ENCODE measurements at places on chromosomes 11 and 22. TPM values are rescaled to one million over a fixed set of nuclear protein-coding genes. Genes with fewer than 3 reads are reported as not detected.

DNA sequence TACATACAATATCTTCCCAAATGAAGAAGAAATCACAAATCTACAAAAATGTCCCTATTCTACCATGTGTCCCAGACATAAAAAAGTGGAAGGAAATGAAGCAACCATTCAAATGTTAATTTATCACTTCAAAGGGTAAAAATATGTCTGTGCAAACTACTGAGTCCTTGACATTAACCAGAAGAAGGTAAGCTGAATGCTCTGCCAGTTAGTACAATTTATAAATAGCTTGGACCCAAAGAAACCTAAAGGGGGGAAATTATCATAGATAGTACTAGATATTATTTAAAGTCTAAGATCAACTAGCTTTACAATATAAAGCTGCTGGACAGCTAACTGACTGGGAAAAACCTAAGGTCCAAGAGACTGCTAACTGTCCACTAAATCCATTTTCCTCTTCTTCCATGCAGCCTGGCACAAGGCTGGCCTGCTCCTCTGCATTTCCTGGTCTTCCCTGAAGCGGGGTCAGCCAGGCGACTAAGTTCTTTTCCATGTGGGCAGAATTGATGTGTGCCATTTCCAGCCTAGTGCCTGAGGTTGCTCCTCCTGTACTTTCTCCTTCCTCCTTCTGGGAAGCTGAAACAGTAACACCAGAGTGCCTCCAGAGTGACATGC, 190.9 kb downstream of the CADM1 start:
- no peak for DNase-seq

DNA sequence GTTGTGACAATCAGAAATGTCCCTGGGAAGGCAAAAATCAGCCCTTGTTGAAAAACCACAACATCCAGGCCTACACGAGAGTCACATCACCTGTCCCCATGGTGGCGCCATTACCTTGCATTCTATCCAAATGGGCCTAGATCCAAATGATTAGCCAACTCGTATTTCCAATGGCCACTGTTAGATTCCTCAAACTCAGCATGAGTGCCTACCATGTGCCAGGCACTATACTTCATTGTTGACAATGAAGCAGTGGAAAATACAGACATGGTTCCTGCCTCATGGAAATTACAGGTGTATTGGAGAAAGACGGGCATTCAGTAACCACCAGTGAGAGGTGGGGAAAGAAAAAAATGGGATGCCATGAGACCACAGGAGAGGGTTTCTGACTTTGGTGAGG, 29.8 kb upstream of the CREB3L1 start:
- no peak for DNase-seq

GRCh38 chr11:22465620-22466019, 127.4 kb downstream of the SLC17A6 start:
- no peak for DNase-seq

- DNase-seq = no peak
Measured at GRCh38 chr11:111088847-111089355, 156.6 kb upstream of the POU2AF2 start.

The NXF1 gene
- total RNA-seq = 45.2 TPM

- DNase-seq = no peak
Measured at GRCh38 chr22:45526281-45526680, 23.6 kb downstream of the FBLN1 start.

GRCh38 chr11:7892059-7892699, 38.9 kb downstream of the OR10A6 start:
- no peak for DNase-seq

Data from tongue (tissue), 3 donors.